ENCODE measurements at places on chromosomes 5 and 9.
A peak's percentile ranks its signal among the peaks of the same experiment; 100 is the strongest.

GRCh38 chr5:98994611-98995010 lies 65.8 kb upstream of the CHD1 start:
- DNase-seq, result no peak

DNA sequence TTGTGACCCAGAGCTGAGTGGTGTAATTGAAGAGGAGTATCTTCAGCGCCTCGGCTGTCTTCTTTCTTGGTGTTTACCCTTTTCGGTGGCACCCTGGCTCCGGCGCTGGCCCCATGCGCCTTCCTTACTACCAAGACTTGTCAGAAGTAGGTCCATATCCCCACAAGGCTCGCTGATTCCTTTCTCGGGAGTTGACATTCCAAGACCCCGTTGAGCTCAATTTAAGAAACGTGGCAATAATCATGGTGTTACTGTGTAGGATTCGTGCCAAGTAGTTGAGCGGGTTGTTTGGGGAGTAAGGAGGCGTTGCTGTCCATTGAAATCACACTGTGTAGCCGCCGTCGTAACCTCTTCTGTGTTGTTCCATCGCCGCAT lies 795 bp downstream of the NDUFAF2 start:
- peak; percentile 62 for DNase-seq

DNA sequence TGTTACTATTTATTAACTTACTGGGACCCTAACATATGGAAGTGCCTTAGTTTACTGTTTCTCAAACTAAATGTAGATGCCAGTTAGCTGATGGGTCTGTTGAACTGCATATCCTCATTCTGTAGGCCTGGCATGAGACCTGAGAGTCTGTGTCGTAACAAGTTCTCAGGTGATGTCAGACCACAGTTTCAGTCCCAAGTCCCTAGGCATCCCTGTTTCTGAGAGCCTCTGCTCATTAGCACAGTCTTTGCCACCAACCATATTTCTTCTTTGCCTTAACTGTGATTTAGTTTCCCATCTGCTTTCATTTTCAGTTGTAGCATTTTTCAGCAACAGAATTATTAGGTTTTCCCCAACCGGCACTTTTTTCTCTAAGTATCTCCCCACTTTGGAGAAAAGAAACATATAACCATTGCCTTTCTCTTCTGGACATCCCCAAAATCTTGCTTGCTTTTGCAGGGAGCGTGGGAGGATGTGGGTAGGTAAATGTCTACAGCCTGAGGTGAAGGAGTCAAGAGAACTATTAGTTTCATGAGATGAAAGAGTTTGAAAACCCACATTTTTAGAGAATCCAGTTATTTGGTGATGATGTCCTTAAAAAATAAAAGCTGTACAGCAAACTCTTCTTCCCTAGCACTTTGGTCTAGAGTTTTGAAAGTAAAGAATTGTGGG lies 74.6 kb downstream of the NUDT12 start:
- DNase-seq, result no peak

DNA sequence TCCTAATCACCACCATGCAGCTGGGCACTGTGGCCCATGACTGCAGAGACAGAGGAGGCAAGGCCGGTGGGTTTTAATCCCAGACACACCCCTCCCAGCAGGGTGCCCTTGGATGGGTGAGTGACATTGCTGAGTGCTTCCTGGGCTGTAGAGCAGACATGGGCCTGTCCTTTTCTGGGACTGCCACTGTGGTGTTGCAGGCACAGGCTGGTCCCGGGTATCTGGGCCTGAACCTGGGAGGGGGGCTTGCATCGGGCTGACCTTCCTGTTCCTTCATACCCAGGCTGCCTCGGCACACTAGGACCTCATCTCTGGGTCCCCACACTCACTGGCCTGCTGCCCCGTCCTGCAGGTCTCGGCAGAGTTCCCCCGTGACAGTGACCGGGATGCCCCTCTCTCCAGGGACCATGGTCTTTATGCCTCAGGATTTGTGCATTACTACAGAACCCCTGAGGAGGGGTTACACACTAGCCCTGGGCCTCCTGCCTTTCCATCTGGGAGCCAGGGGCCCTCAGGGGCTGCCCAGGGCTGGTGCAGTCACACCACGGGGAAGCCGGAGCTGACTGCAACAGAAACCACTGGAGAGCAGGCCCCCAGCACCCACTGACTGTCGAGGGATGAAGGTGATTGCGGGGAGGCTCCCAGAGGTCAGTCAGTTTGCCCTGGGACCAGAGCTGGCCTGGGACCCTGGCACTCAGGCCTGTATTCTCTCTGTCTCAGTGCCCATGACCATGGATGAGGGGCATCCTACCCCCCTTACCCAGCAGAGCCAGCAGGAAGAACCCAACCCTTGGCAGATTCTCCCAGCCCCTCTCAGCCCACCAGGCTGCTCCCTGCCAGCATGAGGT lies 8.9 kb upstream of the SLC25A48 start:
- no peak for DNase-seq

DNA sequence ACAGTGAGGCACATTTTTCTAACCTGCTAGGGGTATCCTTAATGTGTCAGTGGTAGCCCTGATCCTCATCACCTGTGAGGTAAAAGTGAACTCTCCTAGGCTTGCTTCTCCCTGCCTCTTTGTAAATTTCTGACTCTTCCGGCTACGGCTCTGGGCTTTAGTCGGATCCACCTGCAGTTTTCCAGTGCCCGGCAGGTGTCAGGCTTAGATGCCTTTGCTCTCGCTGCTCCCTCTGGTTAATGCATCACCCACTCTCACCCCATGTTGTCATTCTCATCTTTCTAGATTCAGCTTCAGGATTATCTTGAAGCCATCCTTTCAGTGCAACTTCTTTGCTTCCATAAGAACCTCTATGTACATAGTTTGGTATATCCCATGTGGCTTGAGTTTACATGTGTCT lies 3.6 kb downstream of the CEP78 start:
- peak; percentile 9 for DNase-seq

DNA sequence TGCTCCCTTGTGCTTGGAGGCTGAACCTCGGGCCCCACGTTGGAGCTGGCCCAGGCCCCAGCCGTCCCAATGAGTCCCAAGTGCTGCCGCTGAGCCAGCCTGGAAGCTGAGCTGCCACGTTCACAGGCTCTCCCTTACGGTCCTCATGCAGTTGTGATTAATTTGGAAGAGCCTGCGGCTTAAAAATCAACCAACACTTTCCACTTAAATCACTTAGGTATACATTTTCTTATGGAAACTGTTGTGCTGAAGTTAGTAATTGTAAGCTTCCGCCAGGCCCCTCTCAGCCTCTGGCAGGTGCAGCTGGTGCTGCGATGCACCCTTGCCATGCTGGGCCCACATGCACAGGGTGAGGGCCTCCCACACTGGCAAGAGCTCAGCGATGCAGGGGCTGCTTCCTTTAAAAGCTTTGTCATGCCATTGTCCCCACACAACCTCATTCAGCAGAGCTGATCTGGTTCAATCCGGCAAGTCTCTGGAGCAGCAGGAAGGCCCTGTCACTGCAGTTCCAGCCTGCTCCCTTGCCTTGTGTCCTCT lies 61.0 kb downstream of the IPPK start:
- DNase-seq, result peak; percentile 13

DNA sequence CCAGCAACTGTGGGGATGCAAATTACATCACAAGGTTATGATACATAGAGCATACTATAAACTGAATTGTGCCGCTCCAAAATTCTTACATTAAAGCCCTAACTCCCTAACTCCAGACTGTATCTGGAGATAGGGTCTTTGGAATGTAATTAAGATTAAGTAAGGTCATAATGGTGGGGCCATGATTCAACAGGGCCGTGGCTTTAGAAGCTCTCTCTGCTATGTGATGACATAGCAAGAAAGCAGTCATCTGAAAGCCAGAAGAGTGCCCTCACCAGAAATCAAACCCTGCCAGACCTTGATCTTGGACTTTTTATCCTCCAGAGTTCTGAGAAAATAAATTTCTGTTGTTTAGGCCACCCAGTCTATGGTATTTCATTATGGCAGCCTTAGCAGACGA lies 123.9 kb downstream of the FBXL17 start:
- peak; percentile 7 for DNase-seq

- no peak for DNase-seq
These were observed 117.4 kb upstream of the MARCHF11 start for GRCh38 chr5:16296946-16297345.

GRCh38 chr9:33380390-33381094 lies 21.8 kb downstream of the AQP7 start:
- DNase-seq, result no peak

DNA sequence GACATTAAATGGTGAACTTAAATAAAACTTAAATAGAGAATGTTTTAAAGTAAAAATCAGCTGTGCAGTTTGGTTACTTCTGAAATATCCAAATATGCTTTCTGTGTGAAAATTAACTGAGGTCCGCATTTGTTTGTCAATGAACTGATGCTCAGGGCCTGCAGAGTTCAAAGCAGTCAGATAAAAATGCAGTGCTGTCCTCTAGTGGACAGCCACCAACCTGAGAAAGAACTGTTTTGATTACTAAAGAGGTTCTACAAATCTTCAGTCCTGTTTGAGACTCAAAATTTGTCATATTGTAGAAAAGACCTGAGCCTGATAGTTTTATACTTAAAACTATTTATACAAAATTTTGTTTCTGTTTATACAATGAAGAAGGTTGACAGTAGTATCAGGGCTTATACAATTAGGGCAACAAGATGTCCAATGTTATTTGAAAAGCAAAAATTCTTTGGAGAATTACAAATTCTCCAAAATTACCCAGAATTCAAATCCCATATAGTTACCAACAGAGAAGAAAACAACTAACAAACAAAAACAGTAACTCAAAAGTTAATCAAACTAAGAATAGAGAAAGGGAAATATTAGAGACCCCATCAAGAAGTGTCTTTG lies 232.3 kb upstream of the TBCA start:
- peak; percentile 46 for DNase-seq

DNA sequence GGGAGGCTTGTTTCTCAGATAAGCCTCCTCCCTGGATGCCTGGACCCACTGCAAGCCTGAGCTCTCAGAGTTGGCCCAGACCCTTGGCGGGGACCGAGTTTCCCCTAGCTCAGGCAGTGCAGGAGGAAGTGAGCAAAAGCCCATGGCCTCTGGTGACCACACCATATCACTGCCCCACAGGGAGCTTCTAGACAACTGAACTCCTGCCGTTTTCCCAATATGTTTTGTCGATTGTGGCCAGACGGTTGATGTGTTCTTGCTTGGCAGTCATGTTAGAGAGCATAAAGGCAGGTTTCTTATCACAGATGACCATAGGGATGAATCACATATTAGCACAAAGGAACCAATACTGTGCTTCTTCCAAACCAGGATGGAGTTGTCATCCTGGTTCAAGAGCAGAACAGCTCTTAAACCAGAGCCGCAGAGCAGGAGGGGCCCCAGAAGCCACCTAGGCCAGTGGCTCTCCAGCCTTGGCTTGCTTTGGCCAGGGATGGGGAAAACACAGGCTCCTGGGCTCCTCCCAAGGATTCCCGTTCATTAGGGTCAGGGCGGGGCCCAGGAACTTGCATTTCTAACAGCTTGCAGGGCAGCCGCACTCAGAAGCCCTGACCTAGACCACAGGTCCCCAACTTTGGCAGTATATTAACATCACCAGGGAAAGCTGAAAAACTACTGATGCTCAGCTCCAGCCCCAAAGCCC lies 113.1 kb upstream of the TBC1D2 start:
- DNase-seq, result no peak

DNA sequence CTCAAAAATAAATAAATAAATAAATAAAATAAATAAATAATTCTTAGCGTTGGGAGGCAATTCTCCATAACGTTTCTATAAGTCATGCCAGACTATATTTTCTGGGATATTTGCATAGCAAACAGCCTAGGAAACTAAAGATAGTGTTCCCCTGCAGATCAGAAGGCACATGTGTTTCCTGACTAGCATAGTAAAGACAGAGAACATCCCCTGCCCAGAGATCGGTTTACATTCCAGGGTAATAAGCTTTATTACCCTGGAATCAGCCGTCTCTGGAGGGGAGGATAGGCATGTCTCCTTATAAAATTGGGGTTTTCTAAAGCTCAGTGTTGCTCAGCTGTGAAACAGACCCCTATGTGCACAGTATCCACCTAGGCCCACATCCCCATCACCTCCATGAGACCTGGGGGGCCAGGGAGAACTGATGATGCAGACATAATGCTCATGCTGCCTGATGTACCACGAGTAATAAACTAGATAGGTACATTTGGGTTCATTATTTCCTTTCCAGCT lies 36.9 kb upstream of the IFNK start:
- DNase-seq, result no peak
